Eye (tissue), 1 donor: ENCODE measurements at places on chromosomes 7 and 10.

DNA sequence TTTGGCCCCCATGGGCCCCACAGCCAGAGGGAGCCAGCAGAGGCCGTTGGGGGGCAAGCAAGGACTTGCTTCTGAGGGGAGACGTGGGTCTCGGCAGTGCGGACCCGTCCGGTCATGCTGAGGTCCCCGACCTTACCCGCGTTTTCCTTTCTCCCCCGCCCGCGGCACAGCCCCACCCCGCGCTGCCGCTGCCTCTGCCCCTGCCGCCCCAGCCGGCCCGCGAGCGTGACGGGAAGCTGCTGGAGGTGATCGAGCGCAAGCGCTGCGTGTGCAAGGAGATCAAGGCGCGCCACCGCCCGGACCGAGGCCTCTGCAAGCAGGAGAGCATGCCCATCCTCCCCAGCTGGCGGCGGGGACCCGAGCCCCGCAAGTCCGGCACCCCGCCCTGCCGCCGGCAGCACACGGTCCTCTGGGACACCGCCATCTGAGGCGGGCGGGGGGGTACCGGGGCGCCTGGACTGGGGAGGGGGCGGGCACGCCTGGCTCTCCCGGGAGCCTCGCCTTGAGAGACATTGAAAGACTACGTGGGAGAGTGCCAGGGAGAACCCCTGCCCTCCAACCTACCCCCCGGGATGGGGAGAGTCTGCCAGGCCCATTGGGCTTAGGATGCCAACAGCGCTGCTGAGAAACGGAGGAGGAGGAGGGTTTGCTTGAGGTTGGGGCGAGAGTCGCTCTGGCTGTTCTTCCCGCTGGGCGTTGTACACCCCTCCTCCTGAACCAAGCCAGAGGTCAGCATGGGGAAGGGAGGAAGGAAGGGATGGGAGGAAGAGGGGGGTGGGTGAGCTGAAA, 9.9 kb downstream of the NYAP1 start:
- peak; percentile 69 for DNase-seq

DNA sequence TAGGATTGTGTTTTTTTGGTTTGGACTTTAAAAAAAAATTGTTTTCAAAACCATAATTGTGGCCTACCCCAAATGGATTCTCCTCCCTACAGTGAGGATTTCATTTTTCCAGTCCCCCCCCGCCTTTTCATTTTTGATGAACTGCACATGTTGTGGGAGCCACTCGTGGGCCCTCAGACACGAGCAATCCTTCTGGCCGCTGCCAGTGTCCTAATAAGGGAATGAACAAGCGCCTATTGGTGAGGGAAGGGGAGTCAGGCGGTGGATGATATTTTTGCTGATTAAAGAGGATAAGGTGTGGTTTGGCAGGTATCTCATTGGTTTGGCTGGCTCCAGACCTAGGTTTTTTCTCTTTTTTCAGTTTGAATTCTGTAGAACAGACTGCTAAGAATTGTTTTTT, 78.7 kb upstream of the AGBL3 start:
- DNase-seq = peak; percentile 31

DNA sequence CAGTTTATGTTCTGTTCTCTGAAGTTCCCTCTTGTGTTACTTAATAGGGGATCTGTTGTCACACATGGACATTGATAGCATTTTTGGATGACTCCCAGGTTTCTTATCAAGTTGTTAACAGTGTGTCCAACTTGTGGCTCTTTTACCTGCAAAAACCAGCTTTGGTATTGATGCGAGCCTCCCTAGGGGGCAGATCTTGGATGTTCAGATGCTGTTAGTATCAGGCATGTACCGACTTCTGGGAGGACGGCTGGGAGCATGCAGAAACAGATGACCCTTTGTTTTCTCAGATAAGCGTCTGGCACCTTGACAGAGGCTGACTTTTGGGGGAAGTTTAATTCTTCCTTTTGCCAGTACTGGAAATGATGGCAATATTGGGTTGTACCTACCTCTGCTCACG, 2.2 kb downstream of the PLPP4 start:
- DNase-seq = no peak

- no peak for DNase-seq
Observed at GRCh38 chr10:22219308-22219707, 1.5 kb upstream of the EBLN1 start.

DNA sequence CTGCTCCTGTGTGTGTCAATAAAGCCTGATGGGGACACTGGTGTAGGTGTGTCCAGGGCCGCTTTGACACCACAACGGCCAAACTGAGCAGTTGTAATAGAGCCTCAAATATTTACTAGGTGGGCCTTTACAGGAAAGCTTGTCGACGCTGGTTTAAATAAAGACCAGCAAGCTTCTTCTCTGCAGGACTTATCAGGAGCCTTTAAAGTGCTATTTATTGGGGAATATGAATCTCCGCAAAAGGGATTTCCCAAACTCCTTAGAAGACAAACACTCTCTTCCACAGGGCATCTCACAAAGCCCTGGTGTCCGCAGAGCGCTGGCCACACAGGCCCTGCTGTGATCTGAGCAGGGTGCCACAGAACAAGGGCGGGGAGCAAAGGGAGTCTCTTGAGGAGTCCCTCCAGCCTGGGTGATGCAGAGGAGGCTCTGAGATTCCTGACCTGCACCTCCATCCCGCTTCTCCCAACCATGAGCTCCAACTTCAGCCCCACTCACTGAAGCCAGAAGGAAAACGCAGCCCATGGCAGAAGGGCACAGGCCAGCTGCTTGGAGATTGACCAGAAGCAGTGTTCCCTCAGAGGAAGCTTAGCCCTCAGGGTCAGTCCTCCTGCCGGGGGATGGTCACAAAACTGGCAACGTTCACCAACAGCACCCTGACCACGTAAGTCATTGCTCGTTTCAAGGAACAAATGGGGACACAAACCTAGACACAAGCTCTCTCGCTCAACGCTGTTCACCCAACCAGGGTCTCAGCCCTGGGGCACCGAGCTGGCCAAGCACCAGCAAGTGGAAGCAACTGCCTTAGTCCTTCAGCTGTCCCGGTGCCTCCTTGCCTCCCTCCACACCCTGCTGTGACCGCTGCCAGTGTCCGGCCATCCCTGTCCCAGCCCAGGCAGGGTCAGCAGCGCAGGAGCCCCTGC, 129.5 kb downstream of the OAT start:
- DNase-seq = no peak

GRCh38 chr10:122172361-122173008, 98.6 kb upstream of the BTBD16 start:
- DNase-seq = peak; percentile 81

DNA sequence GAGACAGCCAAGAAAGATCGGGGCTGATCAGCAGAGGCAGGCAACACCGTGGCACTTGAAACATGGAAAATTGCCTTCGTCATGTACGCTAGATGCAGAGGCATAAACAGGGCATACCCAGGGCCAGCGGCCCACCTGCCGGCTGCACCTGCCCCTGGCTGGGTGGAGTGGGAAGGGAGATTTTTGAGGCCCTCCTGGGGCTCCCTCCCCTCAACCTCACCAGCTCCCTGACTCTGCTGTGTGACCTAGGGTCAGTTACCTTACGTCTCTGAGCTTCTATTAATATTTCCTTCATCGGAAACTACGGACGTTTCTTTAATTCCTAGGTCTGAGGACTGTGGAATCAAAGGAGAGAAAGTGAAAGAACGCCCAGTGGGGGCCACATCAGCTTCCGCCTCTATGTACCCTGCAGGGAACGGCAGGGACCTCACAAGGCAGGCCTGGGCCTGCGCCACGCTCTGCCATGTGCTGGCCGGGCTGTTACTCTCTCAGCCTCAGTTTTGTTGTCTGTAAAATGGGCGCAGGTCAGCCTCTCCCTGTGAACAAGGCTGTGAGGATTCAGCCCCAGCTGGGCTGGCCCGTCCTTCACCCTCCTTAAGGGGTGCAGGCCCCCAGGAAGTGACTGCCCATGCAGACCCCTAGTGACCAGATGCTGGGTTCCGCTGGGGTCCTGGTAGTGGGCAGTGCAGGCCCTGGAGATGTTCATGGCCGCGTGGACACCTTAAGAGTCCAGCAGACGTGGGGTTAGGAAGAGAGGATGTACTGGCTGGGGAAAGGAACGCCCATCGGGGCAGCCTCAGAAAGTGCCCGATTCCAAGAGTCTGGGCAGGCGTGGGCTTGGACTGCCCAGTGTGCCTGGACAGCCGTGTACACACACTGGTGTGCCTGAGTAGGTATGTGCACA, 22.7 kb downstream of the ELFN1 start:
- DNase-seq = no peak

GRCh38 chr10:122657255-122657654, 42.4 kb downstream of the C10orf120 start:
- DNase-seq = no peak

DNA sequence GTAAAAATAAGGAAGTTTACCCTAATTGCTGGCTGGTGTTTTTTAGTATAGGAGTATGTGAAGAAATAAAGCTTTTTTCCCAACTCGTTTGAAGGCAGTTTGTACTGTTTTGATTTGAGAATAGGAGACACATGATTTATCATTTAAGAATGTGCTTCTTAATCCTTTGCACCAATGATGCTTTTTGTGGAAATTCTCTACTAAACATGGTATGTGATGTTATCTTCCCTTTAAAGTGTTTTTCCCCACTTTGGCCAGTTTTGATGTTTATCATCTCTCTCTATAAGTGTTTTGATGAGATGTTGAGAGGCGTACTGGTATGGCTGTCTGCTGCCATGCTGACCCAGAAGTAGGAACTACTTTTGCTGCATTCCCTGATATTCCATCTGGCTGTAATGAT, 85.1 kb downstream of the SUGCT start:
- DNase-seq = no peak

- peak; percentile 53 for DNase-seq
Observed at GRCh38 chr10:61642150-61642571, 20.6 kb upstream of the CABCOCO1 start.

DNA sequence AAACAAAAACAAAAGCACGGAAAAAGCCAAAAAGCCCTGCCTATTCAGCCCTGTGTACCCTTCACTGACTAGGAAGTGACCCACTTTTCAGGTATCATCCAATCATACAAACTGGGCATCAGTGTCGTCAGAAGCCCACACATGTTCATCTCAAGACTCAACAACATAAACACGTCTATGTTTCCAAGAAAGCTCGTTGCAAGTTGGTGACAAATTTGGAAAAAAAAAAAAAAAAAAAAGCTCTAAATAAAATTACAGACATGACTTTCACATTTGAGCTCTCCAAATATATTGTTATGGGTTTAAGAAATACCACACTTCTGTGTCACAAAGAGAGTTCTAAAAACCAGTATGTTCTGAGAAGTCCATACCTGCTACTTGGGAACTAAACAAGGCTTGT, 204.7 kb upstream of the KLF14 start:
- no peak for DNase-seq

GRCh38 chr7:148763622-148764021, 64.9 kb downstream of the CUL1 start:
- no peak for DNase-seq

GRCh38 chr10:84944187-84944586, 615.8 kb downstream of the CCSER2 start:
- DNase-seq = no peak

DNA sequence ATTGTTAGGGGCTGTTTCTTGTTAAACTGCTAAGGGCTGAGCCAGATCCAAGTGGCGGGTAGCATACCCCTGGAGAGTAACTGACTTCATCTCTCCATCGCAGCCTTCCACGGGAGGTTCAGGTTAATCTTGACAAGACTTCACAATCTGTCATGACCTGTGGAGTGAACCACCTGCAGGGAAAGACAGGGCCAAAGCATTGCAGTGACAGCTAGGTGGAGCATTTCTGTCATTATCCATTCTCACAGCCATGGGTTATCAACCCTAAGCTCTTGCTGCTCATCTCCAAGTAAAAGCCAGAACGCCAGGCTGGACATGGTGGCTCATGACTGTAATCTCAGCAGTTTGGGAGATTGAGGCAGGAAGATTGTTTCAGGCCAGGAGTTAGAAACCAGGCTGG, 17.2 kb downstream of the ABCC2 start:
- DNase-seq = no peak

GRCh38 chr10:75712242-75712880, 280.9 kb downstream of the LRMDA start:
- DNase-seq = peak; percentile 70

- DNase-seq = peak; percentile 45
Observed at GRCh38 chr10:124589491-124590041, 127.9 kb downstream of the LHPP start.

DNA sequence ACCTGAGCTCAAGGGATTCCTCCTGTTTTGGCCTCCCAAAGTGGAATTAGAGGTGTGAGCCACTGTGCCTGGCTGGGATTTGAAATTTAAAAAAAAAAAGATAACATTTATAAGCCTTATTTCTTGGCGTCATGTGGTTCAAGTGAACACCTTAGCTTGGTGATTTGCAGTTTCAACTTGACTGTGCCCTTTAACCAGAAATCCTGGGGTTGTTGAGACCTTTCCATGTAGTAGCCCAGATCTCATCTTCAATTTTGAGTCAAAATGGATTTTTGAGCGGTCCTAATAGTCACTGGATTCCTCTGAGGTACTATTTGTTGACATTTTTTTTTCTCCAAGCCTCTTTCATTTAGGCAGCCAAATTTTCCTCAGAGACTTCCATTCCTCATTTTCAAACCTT, 29.5 kb upstream of the FBXW4 start:
- no peak for DNase-seq

DNA sequence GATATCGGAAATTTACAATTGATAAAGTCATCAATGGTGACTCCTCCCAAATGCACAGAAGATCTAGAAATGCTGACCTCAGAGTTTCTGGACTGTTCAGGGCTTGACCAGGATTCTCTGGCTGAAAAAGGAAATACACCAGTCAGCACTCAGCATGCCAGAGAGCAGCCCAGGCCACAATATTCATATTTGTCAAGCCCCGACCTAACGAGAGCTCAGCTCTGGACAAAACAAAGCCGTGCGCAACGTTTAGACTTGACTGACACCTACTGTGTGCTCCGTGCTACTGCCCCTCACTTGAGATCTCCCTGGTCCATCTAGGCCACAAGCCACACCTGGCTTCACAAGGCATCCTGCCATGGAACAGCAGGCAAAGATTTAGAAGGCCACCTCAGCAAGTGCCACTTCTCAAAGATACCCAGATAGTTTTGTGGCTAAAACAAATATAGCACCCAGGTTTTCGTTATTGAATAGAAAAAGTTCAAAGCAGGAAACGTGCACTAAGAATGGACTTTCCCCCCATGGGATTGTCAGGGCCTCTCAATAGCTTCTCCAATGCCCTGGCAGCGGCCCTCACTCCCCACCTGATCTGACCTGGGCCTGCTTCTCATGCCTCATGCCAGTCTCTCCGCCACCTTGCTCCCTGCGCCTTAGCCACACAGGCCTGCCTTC, 218.3 kb downstream of the FAM107B start:
- DNase-seq = no peak

- no peak for DNase-seq
Observed at GRCh38 chr7:145718129-145718528, 398.5 kb upstream of the CNTNAP2 start.

DNA sequence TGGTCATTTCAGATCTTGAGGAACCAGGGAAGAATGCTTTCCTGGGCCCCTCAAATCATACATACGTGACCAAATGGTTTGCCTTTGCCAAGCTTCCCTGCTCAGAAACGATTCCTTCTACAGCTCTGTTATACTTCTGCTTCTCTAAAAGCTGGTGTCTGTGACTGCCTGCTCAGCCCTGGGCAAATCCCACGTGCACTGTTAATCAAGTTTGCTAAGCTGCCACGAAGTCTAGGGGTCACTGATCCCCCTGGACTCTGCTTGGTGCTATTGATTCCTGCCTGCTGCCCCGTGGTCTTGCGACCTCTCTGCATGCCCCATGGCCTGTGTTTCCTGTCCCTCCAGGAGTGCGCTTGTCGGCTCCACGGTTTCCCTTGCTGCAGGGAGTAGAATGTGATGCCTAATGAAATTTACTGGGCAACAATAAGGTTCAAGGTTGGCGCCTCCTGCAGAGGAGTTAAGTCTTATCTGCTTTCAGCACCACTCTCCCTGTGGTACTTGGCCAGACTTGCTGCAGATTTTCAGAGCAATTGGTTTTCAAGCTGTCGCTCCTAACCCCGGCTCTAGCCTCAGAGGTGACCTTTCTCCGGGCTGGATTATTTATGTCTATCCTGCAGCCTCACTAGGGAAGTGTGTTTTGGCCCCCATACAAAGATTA, 201.6 kb upstream of the FZD8 start:
- DNase-seq = no peak
